ENCODE measurements at places on chromosomes 2 and 18.

DNA sequence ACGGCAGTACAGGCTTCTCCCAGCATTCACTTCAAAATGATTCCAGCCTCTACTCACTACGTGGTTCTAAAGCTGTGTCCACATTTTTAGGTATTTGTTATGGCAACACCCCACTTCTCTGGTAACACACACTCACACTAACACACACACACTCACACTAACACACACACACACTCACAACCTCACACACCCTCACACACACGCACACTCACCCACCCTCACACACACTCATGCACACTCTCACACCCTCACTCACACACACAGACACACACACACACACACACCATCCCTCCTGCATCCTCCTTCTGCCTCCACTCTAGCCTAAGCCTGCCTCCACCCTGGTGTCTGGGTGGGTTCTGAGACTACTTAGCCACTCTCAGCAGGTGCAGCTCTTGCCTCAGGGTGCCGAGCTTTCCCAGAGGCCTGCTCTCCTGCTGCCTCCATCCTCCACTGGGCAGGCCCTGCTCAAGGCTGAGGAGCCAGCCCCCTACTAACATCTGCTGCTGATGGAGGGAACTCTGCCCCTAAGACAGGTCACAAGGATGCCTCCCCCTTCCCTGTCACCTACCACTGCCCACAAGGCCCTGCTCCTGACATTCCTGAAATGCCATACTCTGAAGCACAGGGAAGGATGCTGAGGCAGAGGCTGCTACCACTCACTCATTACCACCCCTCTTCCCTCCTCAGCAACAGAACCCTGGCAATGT is 63.9 kb downstream of the NCAPH start:
- no peak for DNase-seq

- no peak for DNase-seq
Measured at GRCh38 chr2:201254081-201254730, 6.1 kb upstream of the CASP8 start.

- no peak for DNase-seq
Measured at GRCh38 chr2:104648376-104648775, 205.5 kb upstream of the POU3F3 start.

DNA sequence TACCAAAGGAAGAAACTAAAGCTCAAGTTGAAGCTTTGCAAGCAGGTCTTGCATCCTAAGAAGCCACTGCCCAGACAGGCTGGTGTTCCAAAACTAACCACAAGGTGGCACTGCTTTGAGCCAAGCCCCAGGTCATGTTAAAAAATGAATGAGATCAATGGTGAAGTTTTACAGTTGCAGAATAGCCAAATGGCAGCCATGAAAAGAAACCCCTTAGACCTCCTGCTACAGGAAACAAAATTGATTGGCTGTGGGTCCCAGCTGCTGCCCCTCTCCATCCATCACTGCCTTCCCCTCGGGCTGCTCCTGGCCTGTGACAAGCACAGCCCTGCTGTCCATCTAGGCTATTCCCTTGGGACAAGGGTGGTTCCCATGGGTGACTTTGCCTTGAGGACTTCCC is 20.7 kb upstream of the MREG start:
- DNase-seq, result peak; percentile 33

GRCh38 chr2:218894151-218894879 is 13.7 kb downstream of the WNT10A start:
- no peak for DNase-seq

- DNase-seq, result no peak
Measured at GRCh38 chr18:80229363-80229762, 18.0 kb downstream of the PARD6G start.

- peak; percentile 34 for DNase-seq
Measured at GRCh38 chr2:164538240-164538866, 82.9 kb downstream of the GRB14 start.

- no peak for DNase-seq
Measured at GRCh38 chr2:167582619-167583018, 664.8 kb downstream of the STK39 start.

DNA sequence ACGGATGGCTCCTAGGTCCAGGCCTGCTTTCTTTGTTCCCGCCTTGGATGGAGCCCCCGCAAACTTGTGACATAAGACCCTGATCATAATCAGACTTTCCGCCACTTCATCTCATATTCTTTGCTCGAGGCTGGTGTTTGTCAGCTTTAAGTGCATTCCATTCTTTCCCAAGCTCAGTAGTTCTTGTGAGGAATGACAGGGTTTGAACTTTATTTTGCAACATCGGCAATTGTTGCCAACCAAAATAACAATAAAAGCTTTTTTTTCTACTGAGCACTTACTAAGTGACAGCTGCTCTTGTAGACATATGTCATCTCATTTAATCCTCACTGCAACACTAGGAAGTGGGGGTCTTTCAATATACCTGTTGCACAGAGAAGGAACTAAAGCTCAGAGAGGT is 178.8 kb upstream of the ST6GAL2 start:
- DNase-seq, result no peak

GRCh38 chr2:71253476-71253875 is 26.6 kb upstream of the PAIP2B start:
- DNase-seq, result no peak

DNA sequence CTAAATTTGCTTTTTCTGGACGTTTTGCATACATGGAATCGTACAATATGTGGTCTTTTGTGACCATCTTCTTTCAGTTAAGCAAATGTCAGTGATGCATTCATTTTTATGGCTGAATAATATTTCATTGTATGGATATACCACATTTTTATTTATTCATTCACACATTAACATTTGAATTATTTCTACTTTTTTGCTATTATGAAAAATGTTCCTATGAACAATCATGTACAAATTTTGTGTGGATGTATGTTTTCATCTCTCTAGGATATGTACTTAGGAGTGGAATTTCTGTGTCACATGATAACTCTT is 67.4 kb upstream of the TXNDC2 start:
- no peak for DNase-seq

DNA sequence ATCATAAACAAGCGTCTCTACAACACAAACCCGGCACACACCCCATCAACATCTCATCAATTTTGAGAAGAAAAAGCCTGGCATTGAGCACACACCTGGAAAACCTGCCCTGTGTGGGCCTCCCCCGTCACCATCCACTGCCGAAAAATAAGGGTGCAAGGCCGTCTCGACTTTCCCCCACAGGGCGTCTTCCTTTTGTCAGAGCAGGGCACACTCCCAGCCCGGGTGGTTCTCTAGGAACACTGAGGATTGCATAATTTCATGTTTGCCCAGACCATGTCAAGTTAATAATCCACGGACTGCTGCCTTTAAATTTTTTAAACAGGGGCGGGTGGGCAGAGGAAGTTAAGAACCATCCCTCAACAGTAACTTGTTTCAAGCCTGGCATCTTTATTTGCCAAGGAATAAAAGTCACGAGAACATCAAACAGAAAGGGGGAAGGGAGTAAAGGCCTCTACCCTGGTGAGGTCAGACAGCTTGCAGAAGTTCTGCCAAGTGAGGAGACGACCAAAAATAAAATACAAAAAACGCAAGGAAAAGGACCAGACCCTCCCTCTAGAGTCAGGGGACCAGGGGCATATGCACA is 2.1 kb downstream of the TFCP2L1 start:
- no peak for DNase-seq

GRCh38 chr2:136288249-136288648 is 170.3 kb upstream of the CXCR4 start:
- no peak for DNase-seq

GRCh38 chr18:77133051-77133834 is 660 bp upstream of the MBP start:
- DNase-seq, result no peak

DNA sequence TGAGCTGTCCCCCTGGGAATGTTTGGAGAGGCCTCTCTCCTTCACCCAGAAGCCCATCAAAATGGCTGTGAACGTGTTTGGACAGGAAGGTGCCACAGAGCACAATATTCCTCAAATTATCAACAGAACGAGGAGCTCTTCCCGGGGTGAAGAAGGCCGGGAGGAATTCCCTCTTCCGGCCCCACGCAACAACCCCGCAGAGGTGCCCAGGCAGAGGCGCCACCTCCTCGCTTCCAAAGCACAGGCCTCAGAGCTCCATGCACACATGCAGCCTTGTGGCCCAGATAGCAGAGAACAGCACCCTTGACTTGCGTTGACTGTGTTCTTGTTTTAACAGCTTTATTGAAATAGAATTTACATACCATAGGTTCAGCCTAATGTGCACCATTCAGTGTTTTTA is 152.5 kb upstream of the SALL3 start:
- DNase-seq, result no peak

- DNase-seq, result no peak
Measured at GRCh38 chr18:21763846-21764646, 23.5 kb downstream of the MIB1 start.

DNA sequence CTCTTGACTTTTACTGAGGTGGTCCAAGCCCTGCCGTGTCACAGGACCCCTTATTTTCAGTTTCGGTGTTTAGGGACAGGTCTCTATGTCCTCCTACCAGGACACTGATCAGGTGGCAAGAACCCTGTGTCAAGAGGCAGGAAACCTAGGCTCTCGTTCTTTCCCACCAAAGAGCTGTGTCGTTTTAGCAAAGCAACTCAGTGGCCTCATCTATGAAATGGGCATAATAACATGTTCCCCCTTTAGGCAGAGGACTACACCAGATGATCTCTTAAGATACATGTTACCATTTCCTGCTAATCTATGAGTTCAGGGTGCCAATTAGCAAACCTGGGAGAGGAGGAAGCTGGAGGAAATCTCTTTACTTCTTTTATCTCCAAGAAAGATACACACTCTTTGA is 1.9 kb downstream of the RAB31 start:
- DNase-seq, result no peak

GRCh38 chr2:168517816-168518215 is 61.7 kb downstream of the CERS6 start:
- DNase-seq, result no peak

DNA sequence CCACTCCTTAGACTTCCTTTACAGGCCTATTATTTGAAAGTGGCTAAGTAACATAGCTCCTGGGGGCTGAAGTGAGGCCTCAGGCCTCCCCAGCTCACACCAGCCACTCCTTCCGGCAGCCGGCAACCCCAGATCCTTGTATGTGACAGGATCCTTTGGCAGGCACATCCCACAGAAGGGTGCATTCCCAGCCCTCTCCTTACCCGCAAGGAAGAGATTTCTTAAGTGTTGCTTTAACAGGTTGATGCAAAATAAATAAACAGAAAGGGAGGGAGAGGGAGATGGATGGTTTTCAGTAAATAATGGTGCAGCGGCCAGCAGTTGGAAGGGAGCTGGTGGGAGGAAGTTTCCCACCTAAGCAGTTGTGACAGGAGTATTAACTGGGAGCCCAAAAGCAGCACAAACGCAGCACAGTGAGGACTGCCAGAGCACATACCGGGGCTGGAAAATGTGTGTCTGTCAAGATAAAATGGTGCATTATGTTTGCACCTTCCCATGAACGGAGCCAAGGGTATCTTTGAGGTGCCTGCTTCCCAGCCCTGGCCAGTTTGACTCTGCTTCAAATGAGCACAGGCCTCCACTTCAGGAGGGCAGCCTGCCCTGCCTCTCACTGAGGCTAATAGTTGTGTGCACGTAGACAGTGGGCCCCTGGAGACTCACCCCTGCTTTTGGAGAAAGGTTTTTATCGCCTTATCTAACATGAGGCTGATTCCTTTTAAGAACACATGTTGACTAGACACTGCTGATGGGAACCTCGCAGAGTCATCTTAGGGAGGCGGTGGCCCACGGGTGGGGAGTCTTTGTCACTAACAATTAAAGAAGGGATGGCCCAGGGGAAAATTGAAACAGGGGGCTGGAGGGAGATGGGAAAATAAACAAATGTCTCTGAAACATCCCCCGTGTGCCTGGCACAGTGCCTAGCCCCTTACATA is 32.8 kb downstream of the NRP2 start:
- no peak for DNase-seq

DNA sequence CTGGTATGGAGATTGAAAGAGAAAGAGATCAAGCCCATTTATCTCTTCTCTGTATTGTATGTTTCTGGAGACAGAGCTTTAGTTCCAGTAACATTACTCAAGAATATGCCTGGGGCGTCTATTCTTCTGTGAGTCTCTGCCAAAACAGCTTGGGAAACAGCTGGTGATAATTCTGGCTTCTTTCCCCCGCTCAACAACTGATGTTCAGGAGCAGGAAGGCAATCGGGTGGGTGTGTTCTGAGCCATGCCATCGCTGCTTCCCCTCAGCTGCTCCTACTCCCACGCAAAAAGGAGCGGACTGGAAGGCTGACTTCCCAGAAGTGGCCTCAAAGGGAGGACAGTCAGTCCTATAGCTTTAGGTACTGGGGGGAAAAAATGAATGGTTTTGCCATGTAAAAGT is 695.1 kb downstream of the PLCL1 start:
- no peak for DNase-seq

DNA sequence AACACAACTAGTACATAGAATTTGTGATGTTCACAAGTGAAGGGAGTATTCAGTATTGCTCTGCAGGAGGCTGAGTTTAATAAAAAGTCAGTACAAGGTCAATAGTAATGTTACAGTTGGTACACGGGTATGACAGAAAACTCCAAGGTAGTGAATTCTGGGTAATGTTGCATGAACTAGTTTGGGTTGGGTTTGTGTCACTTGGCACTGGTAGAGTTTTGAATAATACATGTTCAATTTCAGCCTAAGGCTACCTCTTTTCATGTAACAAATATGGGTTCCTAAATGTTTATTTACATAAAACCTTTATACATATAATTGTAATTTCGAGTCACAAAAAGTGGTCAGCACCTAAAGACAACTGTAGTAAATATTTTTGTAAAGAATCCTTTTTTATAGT is 19.4 kb downstream of the CTIF start:
- no peak for DNase-seq

- no peak for DNase-seq
Measured at GRCh38 chr2:60152226-60152833, 401.1 kb downstream of the BCL11A start.

GRCh38 chr2:191222952-191223351 is 22.3 kb upstream of the MYO1B start:
- DNase-seq, result no peak

DNA sequence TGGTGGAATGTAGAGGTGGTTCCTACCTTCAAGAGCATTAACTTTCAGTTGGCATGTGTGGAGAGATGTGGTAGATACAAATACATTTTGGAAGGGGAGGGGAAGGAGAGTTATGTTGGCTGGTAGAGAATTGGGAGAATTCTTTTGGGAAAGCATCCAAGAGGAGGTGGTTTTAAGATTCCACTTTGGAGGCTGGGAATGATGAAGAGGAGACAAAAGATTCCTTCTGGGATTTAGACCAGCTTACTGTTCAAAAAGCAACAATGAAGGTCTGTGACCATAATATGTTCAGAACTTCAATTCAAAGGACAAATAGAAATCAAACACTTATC is 120.8 kb upstream of the FOSL2 start:
- DNase-seq, result no peak

DNA sequence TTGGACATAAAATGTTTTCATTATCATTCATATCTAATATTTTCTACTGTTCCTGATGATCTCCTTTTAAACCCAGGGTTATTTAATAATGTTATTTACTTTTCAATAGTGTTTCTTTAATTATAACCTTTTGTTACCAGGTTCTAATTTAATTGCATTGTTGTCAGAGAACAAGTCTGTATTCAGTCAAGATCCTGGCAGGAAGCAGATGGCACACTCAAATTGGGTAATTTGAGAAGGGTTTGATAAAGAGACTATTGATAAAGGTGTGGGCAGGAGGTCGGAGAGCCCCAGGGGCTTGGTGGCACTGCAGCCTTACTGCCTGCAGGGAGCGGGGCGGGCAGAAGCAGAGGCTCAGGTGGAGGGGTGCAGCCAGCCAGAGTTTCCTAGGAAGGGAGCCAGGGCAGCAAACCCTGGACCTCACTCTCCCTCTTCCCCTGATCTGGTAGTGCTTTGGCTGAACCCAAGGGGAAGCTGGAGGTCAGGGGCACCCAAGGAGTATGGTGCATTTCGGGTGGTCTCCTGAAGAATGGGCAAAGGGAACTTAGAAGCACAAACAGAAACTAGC is 2.3 kb upstream of the KIF1A start:
- DNase-seq, result peak; percentile 87

GRCh38 chr2:64459575-64459974 is 5.6 kb downstream of the LGALSL start:
- DNase-seq, result no peak
